Cerebellar cortex (tissue), 1 donor: ENCODE measurements at places on chromosomes 11 and 22.

- no peak for DNase-seq
These were observed 1417.1 kb downstream of the BRD1 start for GRCh38 chr22:48410536-48410935.

GRCh38 chr11:614623-615503 lies 887 bp downstream of the IRF7 start:
- peak; percentile 64 for DNase-seq

DNA sequence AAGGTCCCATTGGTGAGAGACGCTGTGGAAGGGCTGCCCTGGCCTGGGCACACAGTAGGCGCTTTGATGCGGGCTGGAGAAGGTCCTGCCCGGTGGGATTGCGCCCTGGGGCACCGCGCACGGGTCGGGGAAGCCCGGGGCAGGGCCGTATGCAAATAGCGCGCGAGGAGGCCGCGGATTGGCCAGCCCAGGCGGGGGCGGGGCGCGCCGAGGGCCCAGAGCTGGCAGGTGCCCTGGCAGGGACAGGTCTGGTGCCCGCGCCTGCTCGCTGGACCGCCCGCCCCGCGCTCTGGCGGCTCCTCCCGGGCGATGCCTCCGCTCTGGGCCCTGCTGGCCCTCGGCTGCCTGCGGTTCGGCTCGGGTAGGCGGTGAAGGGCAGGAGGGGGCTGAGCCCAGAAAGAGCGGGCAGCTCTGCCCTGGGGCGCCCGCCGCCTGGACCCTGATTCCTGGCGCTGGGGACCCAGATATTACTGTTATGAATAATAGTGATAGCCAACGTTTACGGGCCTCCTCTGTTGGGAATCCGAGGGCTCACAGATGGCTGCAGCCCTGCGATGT lies at the start of gene UPK3A:
TSS of gene UPK3A (plus strand) at position 245 of the 558 bp plus-strand sequence. CDS start at position 310, 65 bp downstream.
- peak; percentile 56 for DNase-seq

DNA sequence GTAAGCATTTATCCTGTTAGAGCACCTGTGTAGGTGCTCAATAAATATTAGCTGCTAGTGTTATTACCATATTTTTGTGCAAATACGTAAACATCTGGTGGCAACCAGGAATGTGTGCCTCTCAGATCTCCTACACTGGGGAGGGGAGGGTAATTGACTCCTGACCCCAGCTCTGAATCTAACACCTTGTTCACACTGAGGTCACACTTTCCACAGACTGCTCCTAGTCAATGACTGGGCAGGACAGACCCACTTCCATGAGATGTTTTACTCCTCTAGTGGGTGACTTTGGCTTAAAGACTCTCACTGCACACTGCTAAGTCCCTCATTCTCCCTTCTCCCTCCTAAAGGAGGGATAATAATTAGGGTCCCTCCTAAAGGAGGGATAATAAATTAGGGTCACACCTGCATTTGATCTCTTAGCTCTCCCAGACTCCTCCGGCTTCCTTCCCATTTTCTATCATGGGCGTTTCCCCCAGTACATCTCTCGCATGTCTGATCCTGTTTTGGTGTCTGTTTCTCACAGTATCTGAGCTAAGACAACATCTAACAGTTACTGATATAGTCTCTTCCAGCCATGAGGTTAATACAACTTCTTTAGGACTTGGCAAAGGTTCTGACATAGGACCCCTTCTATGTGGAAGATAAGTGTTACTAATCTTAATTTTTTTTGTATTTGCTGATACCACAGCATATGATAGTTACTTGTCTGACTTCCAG lies 8.0 kb downstream of the CSTPP1 start:
- no peak for DNase-seq

- peak; percentile 42 for DNase-seq
These were observed 1.9 kb upstream of the SMDT1 start for GRCh38 chr22:42077486-42078125.

- no peak for DNase-seq
These were observed 489.5 kb upstream of the B3GAT1 start for GRCh38 chr11:134901542-134901941.

GRCh38 chr22:40955571-40955970 lies 4.4 kb downstream of the RBX1 start:
- no peak for DNase-seq
